ENCODE measurements at places on chromosomes 16 and 17. TPM values are rescaled to one million over a fixed set of nuclear protein-coding genes. Genes with fewer than 3 reads are reported as not detected.

GRCh38 chr17:56908001-56908542, 5.8 kb downstream of the TRIM25 start:
- H3K36me3 ChIP-seq, result peaks cover 28% of the 10 kb centered on the region
- no peak overlapping the region for H3K27ac ChIP-seq
- H3K27me3 ChIP-seq, result no peaks in the 10 kb centered on the region

DNA sequence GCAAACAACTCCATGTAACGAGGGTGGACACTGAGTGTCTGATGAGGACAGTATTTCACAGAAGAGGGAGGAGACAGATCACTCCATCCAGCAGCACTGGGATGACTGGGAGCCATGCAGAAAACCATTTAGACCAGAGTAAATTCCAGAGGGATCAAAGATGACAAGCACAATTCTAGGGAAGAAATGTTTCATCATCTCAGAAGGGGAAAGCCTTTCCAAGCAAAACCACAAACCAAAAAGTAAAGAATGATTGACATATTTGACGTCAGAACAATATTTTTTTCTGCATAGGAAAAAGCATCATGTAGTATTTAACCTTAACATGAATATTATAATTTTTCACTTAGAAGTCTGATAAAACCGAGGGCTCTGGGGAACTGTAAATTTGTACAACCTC, 4.8 kb downstream of the DNASE1 start:
- H3K4me3 ChIP-seq, result no peak overlapping the region
- no peaks in the 10 kb centered on the region for H3K27me3 ChIP-seq
- DNase-seq, result no peak
- peaks cover 51% of the 10 kb centered on the region for H3K36me3 ChIP-seq

DNA sequence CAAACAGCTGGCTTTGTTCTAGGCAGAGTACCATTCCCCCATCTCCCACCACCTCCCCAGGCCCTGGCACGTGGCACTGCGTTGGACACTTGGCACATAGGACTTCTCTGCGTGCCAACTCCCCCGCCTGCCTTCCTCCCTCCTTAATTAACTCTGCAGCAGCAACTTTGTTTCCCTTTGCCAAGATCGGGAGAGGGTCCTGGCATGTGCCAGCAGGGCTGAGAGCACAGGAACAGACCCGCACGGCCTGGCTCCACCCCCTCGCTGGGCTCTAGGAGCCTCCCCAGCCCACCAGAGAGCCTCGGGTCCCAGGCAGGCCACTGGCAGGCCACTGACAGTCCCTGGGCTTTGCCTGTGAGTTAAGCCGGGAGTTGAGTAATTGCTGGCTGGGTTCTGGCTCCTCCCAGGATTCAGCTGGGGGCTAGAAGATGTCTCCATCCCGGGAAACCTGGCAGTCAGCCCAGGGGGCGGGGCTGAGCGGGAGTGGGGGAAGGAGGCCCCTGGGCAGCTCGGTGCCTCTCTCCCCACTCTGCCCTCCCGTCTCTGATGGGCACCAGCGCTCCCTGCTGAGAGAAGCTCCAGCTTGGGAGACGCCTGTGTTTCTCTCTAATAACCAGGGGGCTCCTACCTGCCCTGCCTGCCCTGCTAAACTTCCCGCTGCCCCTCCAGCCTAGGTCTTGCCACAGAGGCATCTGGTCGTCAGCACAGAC, 224.0 kb upstream of the TNRC6C start:
- DNase-seq, result peak; percentile 88
- H3K36me3 ChIP-seq, result no peaks in the 10 kb centered on the region
- H3K27ac ChIP-seq, result peak overlapping the region; percentile 73
- no peak overlapping the region for H3K4me3 ChIP-seq

ABCC3 gene
- 87.5 TPM for total RNA-seq

DNA sequence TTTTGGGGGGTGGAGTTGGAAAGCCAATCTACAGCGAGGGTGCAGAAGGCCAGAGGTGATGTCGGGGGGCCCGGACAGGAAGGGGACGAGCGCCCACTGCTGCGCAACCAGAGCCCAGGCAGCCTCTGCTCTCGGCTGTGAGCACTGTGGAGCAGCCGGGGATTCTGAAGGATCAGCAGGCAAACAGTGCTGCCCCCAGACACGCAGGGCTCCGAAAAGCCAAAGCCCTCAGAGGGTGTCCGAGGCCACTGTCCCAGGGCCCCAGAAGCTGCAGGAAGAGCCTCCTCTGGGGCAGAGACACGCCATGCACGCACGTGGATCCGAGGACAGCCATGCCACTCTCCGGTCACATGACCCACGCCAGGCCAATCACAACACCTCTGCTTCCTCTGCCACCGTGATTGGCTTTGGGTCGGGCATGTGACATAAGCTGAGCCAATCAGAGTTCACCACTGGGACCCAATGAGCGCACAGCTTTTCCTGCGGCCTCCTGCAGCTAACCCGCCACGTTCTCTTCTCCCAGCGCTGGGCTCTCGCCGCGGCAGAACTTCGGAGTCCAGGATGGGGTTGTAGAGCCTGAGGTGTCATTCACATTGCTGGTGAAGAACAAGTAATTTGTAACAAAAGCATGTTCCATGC, 40.7 kb downstream of the ACTG1 start:
- H3K36me3 ChIP-seq, result no peaks in the 10 kb centered on the region
- H3K4me1 ChIP-seq, result no peaks in the 10 kb centered on the region
- DNase-seq, result peak; percentile 54
- H3K27me3 ChIP-seq, result no peaks in the 10 kb centered on the region
- H3K27ac ChIP-seq, result no peak overlapping the region

TSNAXIP1 gene
- total RNA-seq, result 3.2 TPM

- H3K36me3 ChIP-seq, result no peaks in the 10 kb centered on the region
- no peak overlapping the region for H3K4me3 ChIP-seq
- H3K4me1 ChIP-seq, result no peaks in the 10 kb centered on the region
- no peaks in the 10 kb centered on the region for H3K27me3 ChIP-seq
These were observed 53.1 kb downstream of the RPH3AL start for GRCh38 chr17:299546-299945.
